Stimulated activated CD4-positive, alpha-beta T cell treated with anti-CD3 and anti-CD28 coated beads, Interleukin-1b, Interleukin-23, amount 100 ng/mL, for 1 hour (primary cell): ENCODE measurements at places on chromosomes 5 and 9.

DNA sequence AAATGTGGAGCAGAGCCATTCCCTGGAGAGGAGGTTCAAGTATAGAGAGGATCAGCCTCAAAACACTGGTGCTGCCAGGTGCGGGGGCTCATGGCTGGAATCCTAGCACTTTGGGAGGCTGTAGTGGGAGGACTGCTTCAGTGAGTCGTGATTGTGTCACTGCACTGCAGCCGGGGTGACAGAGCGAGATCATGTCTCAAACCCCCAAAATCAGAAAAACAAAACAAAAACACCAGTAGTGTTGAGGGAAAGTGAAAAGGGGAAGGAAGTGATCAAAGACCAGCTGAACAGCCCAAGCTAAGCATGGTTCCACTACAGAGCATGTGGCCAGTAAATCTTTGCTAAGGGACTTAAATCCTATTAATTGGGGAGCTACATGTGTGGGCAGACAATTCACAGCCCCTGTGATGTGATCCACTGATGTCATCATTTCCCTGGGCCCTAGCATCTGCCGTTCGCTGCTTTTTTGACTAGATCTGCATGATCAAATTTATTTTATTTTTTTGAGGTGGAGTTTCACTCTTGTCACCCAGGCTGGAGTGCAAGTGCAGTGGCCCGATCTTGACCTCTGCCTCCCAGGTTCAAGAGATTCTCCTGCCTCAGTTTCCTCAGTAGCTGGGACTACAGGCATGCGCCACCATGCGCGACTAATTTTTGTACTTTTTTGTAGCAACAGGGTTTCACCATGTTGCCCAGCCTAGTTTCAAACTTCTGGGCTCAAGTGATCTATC is 2.7 kb upstream of the PCBD2 start:
- no peak for DNase-seq

GRCh38 chr9:5336688-5337087 is 3.0 kb downstream of the RLN1 start:
- peak; percentile 4 for DNase-seq

DNA sequence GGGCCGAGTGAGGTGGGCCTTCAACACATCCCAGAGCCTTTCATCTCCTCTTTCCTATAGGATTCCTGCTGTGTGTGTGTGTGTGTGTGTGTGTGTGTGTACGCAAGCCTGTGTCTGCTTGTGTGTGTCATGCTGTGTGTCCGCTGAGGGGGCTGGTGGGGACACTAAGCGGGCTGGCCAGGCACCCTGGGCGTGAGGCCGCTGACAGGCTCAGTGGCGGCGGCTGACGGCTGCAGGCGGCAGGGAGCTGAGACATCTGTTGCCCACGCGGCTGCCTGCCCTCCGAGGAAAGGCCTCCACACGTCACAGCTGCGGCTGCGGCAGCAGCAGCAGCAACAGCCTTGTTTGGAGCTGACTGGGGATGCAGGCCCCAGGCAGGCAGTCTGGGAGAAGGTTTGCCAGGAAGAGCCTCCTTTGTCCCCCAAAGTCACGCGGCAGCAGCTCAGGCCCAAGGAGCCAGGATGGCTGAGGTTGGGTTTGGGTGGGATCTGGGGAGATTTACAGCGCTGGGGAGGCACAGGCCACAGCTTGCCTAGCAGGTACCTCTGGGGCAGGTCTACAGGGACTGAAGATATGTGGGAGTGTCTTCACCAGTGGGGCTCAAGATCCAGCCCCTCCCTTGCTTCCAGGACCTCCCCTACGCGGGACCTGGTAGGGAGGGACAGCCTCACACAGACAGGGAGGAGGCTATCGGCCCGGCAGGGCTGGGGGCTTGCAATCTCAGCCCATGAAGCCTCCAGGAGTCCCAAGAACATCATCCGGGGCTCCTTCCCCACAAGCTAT is 1.8 kb downstream of the PDLIM4 start:
- DNase-seq = no peak

DNA sequence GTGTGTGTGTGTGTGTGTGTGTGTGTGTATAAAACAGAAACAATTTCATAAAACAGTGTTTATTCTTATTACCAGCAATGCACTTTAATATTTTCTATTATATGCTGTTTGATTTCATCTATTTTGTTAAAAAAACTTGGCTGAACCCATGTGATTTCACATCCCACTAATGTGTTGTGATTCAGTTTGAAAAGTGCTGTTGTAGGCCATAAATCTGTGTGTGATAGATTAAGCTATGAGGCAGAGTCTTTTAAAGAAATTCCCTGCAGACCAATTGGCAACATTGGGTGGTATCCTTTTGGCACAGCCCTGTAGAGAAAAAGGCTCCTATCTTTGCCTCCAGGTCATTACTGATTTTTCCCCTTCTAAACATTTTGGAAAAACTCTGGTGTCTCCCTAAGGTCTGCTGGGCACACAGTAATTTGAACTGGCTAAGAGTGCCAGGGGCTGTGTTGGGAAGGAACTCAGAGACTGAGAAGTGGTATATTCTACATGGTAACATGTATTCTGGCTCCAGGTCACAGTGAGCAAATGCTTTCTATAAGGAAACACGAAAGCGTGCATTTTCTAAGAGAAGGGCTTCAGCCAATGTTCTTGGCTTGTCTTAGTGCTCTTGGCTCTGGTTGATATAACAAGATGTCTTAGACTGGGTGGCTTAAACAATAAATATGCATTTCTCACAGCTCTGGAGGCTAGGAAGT is 4.5 kb downstream of the CAMK4 start:
- DNase-seq = no peak

DNA sequence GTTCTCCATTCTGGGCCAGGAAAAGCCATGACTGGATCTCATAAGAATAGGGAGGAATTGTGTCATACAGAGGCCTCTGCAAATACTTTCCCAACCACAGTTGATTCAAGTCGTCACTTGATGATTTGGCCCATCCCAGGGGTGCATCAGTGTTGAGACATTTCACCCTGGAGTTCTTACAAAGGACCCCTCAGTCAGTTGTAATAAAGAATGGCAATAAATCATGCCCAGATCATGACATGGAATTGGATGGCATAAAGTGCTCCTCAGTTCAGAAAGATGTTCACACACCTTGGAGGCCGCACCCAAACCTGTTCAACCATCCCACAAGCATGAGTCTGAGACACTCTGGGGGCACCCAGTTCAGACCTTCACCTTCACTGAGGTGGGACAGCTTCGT is 168.1 kb downstream of the NR3C1 start:
- DNase-seq = no peak

DNA sequence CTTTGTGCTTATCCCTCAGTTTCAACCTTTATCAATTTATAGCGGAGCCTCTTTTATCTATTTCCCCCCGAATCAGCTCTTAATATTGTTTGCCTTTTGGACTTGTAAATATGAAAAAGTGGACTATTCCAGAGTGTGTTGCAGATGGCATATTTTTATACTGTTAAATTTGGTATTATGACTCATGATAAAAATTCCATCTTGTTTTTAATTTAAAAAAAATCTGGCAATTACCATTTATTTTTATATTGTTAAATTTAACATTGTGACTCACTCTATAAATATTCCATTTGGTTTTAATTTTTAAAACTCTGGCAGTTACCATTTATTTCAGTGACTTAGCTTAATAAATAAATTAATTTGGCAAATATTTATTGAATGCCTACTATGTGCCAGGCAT is 37.5 kb downstream of the RBM27 start:
- DNase-seq = no peak

DNA sequence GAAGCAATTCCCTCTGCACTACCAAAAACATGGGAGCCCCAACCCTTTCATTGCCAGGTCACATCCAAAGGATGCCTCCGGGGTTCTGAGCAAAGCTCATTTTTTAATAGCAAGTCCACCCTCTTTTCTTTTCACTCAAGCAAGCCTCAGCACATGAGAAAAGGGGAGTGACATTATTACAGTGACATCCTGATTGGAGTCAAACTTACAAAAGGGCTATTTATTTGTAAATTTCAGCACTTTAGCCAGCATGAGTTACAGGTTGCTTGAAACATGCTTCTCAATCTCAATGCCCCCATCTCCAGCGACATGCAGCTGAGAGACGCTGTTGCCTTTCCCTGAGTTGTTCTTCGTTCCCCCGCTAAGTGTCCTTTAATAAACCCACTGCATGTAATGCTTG is 238.4 kb upstream of the PANK3 start:
- DNase-seq = no peak

- no peak for DNase-seq
Measured at GRCh38 chr9:123353984-123354591, 1.9 kb upstream of the CRB2 start.

- DNase-seq = no peak
Measured at GRCh38 chr5:158822099-158822498, 277.6 kb downstream of the EBF1 start.

GRCh38 chr9:116452634-116453033 is 234.5 kb upstream of the TRIM32 start:
- DNase-seq = no peak

- no peak for DNase-seq
Measured at GRCh38 chr9:74496819-74497747, at the start of gene RORB. Gene RORB (plus strand): TSS chr9:74497335. CDS start chr9:74497977, 642 bp downstream.

DNA sequence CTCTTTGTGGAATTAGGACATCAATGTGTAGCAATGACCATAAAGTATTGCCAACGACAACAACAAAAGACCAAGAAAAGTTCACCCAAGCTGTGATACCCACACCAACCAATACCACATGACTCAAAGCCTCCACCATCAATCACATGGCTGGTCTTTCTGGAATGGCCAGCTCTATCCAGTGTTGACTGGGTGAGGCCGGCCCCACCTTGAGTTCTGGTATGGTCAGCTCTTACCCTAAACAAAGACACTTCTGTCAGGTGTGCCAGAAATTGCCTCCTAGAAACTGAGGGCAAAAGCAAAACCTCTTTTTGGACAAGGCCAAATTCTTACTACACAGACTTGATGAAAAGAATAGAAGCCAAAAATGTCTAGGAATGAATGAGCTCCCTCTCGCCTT is 331.5 kb downstream of the ZNF608 start:
- DNase-seq = no peak

- no peak for DNase-seq
Measured at GRCh38 chr5:175847503-175847902, 23.9 kb upstream of the CPLX2 start.

DNA sequence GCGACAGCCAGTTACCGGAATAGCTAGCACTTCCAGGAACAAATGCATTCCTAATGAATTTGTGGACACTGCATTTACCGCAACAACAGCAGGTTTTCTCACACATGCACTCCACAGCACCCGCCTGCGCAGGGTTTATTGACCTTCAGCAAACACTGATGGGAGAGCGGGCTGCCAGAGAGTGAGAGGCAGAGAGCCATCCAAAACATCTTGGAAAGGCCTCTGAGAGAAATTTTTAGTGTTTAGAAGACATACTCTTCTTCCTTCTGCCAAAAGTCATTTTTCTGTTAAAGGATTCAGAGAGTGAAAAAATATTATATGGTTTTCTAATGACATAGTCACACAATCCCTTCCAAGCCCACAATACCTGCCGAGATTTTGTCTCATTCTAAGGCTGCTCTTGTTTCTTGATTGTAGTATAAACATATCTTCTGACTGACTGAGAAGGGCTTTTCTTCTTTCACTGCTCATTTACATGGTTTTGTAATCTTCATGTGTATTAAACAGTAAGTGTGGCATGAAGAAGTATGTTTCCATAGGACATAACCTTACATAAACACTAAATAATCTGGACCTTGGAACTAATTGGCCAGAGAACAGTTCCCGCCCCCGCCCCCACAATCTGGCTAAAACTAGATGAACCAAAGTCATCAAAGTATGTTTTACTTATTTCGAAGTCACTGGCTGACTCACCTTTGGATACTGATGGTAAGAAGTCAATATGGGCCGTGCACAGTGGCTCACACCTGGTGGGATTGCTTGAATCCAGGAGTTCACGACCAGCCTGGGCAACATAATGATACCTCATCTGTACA is 432.5 kb upstream of the MEF2C start:
- DNase-seq = no peak

- DNase-seq = no peak
Measured at GRCh38 chr9:89956907-89957306, 352.1 kb downstream of the GADD45G start.

- DNase-seq = peak; percentile 68
Measured at GRCh38 chr5:132293992-132294727, at the start of gene SLC22A4. Gene SLC22A4 (plus strand): TSS chr5:132294394. CDS start chr5:132294617, 223 bp downstream.

GRCh38 chr5:91318724-91319123 is 64.4 kb downstream of the ARRDC3 start:
- no peak for DNase-seq

DNA sequence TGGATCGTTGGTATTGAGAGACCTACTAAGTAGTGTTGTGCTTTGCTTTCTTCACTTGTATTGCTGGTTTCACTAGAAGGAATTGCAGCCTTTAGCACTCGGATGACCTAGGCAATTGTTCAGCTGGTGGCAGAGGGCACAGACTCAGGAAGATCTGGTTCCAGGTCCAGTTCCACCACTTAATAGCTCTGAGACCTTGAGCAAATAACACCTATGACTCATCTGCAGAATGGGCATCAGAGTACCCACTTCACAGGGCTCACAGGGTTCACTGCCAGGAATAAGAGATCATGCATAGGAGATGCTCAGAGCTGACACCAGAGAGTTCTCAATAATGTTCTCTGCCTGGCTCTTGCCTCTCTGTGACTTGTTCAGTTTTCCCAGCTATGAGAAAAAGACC is 133.6 kb downstream of the SIL1 start:
- DNase-seq = no peak

DNA sequence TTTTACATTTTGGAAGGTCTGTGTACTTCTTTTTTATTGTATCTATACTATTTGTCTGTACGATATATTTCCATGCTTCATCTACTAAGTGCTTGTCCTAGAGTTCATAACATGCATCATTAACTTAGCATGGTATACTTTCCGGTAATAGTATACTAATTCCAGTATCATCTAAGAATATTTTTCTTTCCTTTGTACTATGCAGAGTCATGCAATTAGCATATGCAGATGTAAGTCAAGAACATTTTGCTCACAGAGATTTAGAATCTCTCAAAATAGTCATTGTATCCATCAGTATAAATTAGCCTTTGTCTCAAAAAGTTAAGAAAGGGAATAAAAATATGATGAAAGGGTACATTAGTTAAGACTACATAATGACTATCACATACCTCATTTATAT is 770.4 kb upstream of the GRAMD2B start:
- no peak for DNase-seq

GRCh38 chr5:98982880-98983279 is 54.1 kb upstream of the CHD1 start:
- no peak for DNase-seq

- no peak for DNase-seq
Measured at GRCh38 chr5:116137544-116138378, 52.9 kb downstream of the COMMD10 start.

GRCh38 chr9:131628459-131629225 is 83.3 kb downstream of the PRRT1B start:
- no peak for DNase-seq

DNA sequence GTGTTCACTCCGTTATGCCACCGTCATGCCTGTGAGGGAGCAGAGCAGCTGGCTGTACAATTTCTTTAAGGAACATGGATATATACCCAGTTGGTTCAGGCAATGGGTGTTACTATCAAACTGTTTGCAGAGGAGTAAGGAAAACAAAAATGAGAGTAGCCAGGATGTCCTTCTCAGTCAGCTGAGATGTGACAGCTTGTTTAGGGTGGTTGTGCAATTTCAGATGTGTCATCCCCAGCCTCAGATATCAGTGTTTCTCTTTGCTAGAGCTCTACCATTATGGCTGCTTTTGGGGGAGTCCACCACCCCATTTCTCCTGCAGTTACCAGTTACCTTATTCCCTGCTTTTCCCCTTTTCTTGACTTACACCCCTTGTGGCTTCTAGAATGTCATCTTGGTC is 135.2 kb upstream of the SLC24A2 start:
- DNase-seq = no peak
